ENCODE measurements at places on chromosomes 3 and 15. TPM values are rescaled to one million over a fixed set of nuclear protein-coding genes. Genes with fewer than 3 reads are reported as not detected.
A peak's percentile ranks its signal among the peaks of the same experiment; 100 is the strongest.

NLGN1 gene
- total RNA-seq, result 8.5 TPM

SEMA4B gene
- 27.8 TPM for total RNA-seq

DNAJA4 gene
- total RNA-seq, result 3.2 TPM

GMNC gene
- total RNA-seq, result 1.0 TPM

AP3B2 gene
- 4.5 TPM for total RNA-seq

RTP4 gene
- 1.8 TPM for total RNA-seq

DUOXA2 gene
- 24.6 TPM for total RNA-seq

ABHD5 gene
- 29.9 TPM for total RNA-seq

- H3K36me3 ChIP-seq, result no peaks in the 10 kb centered on the region
- H3K4me1 ChIP-seq, result peaks cover 5% of the 10 kb centered on the region
- H3K27me3 ChIP-seq, result no peaks in the 10 kb centered on the region
- DNase-seq, result no peak
- no peak overlapping the region for H3K4me3 ChIP-seq
Observed at GRCh38 chr3:105944276-105944675, 75.5 kb upstream of the CBLB start.

DNA sequence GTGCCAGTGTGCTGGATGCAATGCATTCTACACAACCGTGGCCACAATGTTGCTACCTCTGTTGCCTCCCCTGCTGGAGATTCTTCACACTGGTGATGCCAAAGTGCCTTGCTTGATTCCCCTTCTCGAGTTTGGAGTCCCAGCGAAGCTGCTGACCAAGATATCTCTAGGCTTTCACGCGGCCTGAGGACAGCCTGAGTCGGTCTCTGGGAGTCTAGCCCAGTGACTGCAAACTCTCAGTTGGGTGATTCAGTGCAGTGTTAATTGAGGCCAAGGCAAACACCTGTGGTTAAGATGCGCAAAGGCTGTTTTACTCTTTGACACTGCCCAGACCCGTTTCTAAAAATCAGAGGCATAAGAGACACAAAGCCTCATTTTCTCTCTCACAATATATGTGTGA is 434.4 kb downstream of the NR2F2 start:
- no peak overlapping the region for H3K4me3 ChIP-seq
- no peaks in the 10 kb centered on the region for H3K36me3 ChIP-seq
- no peaks in the 10 kb centered on the region for H3K4me1 ChIP-seq
- H3K27ac ChIP-seq, result no peak overlapping the region

DNA sequence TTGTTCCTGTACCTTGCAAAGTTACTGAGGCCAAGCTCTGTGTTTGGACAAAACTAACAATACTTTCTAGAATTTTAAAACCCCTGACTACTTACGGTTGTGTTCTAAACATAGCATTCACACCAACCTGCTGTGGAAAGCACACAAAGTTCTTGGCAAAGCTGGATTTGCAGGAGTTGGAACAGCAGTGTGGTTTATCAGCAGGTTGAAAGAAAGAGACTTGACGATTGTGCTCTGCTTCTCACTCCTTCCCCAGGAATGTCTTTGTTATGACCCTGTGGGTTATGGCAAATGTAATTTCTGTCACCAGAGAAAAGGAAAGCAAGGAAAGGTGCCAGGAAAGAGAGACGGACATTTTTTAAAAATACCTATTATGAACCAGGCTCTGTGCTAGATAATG is 165.5 kb upstream of the TGFBR2 start:
- no peaks in the 10 kb centered on the region for H3K27me3 ChIP-seq
- no peaks in the 10 kb centered on the region for H3K4me1 ChIP-seq
- no peak overlapping the region for H3K27ac ChIP-seq
- no peaks in the 10 kb centered on the region for H3K36me3 ChIP-seq
- H3K4me3 ChIP-seq, result no peak overlapping the region

- H3K27ac ChIP-seq, result peak overlapping the region; percentile 73
- peaks cover 4% of the 10 kb centered on the region for H3K4me1 ChIP-seq
- no peaks in the 10 kb centered on the region for H3K27me3 ChIP-seq
- DNase-seq, result no peak
Observed at GRCh38 chr3:68667346-68667745, 265.0 kb downstream of the TAFA4 start.

DNA sequence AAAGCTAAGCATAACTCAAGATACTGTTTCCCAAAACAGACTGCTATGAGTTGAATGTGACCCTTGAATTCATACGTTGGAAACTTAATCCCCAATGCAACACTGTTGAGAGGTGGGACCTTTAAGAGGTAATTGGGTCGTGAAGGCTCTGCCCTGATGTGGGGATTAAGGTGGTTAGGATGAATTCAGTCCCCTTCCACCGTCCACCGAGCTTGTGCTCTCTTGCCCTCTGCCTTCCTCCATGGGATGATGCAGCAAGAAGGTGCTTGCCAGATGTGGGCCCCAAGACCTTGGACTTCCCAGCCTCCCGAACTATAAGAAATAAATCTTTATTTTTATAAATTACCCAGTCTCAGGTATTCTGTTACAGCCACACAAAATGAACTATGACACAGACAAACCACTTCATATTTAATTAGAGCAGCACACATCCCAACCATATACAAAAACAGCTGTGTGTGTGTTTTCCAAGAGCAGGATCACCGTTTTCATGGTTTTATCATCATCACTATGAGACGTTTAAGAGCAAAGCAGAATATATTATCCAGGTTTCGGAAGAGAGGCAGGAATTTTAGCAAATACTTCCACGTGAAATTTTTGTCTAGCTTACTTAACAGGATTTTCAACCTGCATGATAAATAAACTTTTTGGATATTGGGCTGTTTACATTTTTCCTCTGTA is 61.2 kb downstream of the CD200R1L start:
- no peak overlapping the region for H3K4me3 ChIP-seq
- no peak for DNase-seq
- H3K36me3 ChIP-seq, result no peaks in the 10 kb centered on the region
- H3K4me1 ChIP-seq, result peaks cover 8% of the 10 kb centered on the region
- no peaks in the 10 kb centered on the region for H3K27me3 ChIP-seq
- no peak overlapping the region for H3K27ac ChIP-seq

- DNase-seq, result peak; percentile 89
- H3K4me1 ChIP-seq, result peaks cover 25% of the 10 kb centered on the region
- no peaks in the 10 kb centered on the region for H3K27me3 ChIP-seq
- H3K36me3 ChIP-seq, result no peaks in the 10 kb centered on the region
- peak within 1 kb of the TSS; percentile 67 for H3K27ac ChIP-seq
Observed at GRCh38 chr3:49165771-49166751, at the start of gene CCDC71. Gene CCDC71, minus strand, starts transcription at chr3:49166331. Its CDS starts 2,123 bp downstream, at chr3:49164208.

GRCh38 chr3:169842960-169843359 is 26.8 kb downstream of the LRRC31 start:
- DNase-seq, result no peak
- no peaks in the 10 kb centered on the region for H3K36me3 ChIP-seq
- H3K27me3 ChIP-seq, result no peaks in the 10 kb centered on the region
- no peak overlapping the region for H3K4me3 ChIP-seq

GRCh38 chr3:125147491-125147820 is 65.1 kb downstream of the SLC12A8 start:
- no peaks in the 10 kb centered on the region for H3K36me3 ChIP-seq
- DNase-seq, result no peak
- H3K27ac ChIP-seq, result no peak overlapping the region
- H3K4me1 ChIP-seq, result peaks cover 12% of the 10 kb centered on the region
- H3K4me3 ChIP-seq, result no peak overlapping the region

DNA sequence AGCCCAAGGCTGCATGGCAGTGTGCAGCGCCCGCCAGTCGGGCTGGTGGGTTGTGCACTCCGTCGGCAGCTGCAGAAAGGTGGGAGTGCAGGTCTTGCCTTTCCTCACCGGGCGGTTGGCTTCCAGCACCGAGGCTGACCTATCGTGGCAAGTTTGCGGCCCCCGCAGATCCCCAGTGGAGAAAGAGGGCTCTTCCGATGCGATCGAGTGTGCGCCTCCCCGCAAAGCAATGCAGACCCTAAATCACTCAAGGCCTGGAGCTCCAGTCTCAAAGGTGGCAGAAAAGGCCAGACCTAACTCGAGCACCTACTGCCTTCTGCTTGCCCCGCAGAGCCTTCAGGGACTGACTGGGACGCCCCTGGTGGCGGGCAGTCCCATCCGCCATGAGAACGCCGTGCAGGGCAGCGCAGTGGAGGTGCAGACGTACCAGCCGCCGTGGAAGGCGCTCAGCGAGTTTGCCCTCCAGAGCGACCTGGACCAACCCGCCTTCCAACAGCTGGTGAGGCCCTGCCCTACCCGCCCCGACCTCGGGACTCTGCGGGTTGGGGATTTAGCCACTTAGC is 4.3 kb downstream of the ISL2 start:
- peaks cover 98% of the 10 kb centered on the region for H3K27me3 ChIP-seq
- no peaks in the 10 kb centered on the region for H3K36me3 ChIP-seq
- peak; percentile 35 for DNase-seq
- no peak overlapping the region for H3K27ac ChIP-seq
- H3K4me3 ChIP-seq, result peak overlapping the region; percentile 30
- H3K4me1 ChIP-seq, result peaks cover 43% of the 10 kb centered on the region

- no peak overlapping the region for H3K4me3 ChIP-seq
- no peaks in the 10 kb centered on the region for H3K27me3 ChIP-seq
- peak; percentile 43 for DNase-seq
- no peaks in the 10 kb centered on the region for H3K36me3 ChIP-seq
- peaks cover 12% of the 10 kb centered on the region for H3K4me1 ChIP-seq
Observed at GRCh38 chr15:51132384-51133139, 37.9 kb upstream of the TNFAIP8L3 start.

- no peak overlapping the region for H3K27ac ChIP-seq
- H3K36me3 ChIP-seq, result no peaks in the 10 kb centered on the region
- H3K27me3 ChIP-seq, result no peaks in the 10 kb centered on the region
- no peak overlapping the region for H3K4me3 ChIP-seq
- H3K4me1 ChIP-seq, result peaks cover 4% of the 10 kb centered on the region
Observed at GRCh38 chr3:27201492-27201891, 167.7 kb downstream of the NEK10 start.

DNA sequence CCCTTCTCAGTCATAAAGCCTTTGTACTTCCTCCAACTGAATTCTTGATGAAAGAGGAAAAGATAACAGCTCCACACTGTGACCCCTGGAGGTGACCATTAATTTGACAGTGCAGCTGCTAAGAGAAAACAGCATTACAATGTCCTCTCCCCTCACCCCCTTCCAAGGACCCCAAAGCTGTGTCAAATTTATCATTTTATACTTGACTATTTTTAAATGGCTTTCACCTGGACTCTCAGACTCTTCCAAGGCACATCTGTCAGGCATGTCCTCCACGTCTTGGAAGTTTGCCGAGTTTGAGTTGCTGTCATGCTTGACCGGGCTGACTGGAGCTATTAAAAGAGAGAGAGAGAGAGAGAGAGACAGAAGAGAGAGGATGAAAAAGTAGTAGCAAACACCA is 236.5 kb downstream of the WDR72 start:
- no peak overlapping the region for H3K4me3 ChIP-seq
- H3K27me3 ChIP-seq, result no peaks in the 10 kb centered on the region
- H3K4me1 ChIP-seq, result no peaks in the 10 kb centered on the region
- no peaks in the 10 kb centered on the region for H3K36me3 ChIP-seq
- H3K27ac ChIP-seq, result no peak overlapping the region
- no peak for DNase-seq

DNA sequence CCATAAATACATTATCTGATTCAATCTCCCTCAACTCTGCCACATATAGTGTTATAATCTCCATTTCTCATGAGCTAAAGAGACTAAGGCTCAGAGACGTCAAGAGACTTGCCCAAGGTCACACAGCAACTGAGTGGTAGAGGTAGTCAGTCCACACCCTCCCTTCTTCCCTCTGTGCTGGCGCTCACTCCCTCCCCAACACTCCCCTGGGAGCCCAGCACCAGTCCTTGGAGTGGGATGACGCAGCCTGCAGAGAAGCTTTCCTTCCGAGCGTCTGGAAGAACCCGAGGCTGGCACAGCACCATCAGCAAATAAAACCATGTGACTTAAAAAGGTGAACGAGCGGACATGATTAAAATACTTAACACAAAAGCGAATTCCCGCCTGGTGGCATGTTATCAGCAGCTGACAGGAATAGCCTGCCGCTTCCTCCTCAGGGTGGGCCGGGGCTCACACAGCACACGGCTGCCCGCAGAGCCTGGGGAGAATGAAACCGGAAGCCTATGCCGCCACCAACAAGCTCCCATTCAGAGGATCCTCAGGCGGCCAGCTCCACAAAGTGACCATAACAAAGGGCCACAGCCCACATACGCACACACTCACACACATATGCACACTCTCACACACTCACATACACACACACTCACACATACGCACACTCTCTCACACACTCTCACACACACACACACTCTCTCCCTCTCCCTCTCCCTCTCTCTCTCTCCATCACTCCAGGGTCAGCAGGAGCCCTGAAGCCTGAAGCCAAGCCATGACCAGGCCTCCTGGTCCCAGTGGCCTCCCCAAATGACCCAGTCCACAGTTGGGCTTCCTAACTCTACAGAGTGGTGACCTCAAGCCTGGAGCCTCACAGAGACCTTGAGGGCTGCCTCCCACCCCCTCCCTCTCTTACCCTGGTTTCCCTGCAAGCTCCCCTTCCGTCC is 120.5 kb downstream of the XXYLT1 start:
- peaks cover 43% of the 10 kb centered on the region for H3K4me1 ChIP-seq
- H3K36me3 ChIP-seq, result no peaks in the 10 kb centered on the region
- H3K27ac ChIP-seq, result peak overlapping the region; percentile 79
- no peaks in the 10 kb centered on the region for H3K27me3 ChIP-seq
- H3K4me3 ChIP-seq, result no peak overlapping the region

DNA sequence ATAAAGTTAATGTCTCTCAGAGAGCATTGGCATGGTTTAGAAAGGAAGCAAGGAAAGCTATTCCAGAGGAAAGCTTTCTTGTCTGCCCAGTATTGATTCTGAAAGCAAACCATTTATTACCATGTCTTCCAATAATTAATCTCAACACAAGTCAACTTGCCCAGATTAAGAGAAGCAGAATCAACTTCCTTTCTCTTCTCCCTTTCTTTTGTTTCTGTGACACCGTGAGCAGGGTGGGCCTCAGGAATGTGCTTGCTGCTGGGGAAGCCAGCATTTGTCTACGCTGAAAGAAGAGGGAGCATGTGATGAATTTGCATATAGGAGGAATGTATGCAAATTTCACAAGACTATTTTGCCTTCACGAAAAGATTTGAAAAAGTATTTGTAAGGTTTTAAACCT is 368.6 kb upstream of the ROPN1 start:
- H3K36me3 ChIP-seq, result no peaks in the 10 kb centered on the region
- peaks cover 32% of the 10 kb centered on the region for H3K4me1 ChIP-seq
- H3K27ac ChIP-seq, result peak overlapping the region; percentile 15
- no peak for DNase-seq
- no peak overlapping the region for H3K4me3 ChIP-seq
- H3K27me3 ChIP-seq, result no peaks in the 10 kb centered on the region

- DNase-seq, result no peak
- H3K36me3 ChIP-seq, result no peaks in the 10 kb centered on the region
- H3K4me1 ChIP-seq, result peaks cover 39% of the 10 kb centered on the region
- no peak overlapping the region for H3K27ac ChIP-seq
Observed at GRCh38 chr3:43999728-44000319, 241.9 kb upstream of the TOPAZ1 start.

DNA sequence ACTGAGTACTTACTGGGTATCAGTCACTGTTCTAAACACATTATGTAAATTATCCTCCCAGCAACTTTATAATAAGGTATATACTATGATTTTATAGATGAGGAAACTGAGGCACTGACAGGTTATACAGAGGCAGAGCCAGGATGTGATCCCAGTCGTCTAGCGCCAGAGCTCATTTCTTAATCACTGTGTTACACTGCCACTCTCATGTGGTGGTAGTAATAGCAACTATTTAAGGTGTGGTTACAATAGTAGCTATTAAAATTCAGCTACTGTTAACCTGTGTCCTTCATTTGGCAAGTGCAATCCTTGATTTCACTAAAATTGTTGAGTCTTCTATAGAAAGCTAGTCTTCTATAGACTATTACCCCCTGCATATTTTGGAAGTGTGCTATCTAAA is 43.1 kb upstream of the TRPC1 start:
- no peak overlapping the region for H3K27ac ChIP-seq
- no peaks in the 10 kb centered on the region for H3K36me3 ChIP-seq
- H3K4me3 ChIP-seq, result no peak overlapping the region

All from hepatocyte (in vitro differentiated cells).